ENCODE measurements at places on chromosomes 2 and 18.

GRCh38 chr2:98458667-98459380 lies 14.2 kb downstream of the INPP4A start:
- DNase-seq, result no peak

- DNase-seq, result no peak
These were observed 161.8 kb downstream of the FAM210A start for GRCh38 chr18:13564579-13564978.

DNA sequence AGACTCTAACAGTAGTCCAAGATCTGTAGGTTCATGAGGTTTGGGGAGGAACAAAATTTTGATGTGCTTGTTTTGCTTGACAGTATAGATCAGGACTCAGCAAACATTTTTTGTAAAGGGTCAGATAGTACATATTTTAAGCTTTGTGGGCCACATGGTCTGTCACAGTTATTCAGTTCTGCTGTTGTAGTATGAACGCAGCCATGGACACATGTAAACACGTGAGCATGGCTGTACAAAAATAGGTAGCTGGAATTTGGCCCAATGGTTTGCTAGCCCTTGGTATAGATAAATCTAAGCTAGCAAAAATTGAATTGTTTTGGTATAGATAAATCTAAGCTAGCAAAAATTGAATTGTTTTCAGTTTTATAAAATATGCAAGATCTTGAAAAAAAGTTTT lies 120.5 kb downstream of the HIBCH start:
- no peak for DNase-seq

DNA sequence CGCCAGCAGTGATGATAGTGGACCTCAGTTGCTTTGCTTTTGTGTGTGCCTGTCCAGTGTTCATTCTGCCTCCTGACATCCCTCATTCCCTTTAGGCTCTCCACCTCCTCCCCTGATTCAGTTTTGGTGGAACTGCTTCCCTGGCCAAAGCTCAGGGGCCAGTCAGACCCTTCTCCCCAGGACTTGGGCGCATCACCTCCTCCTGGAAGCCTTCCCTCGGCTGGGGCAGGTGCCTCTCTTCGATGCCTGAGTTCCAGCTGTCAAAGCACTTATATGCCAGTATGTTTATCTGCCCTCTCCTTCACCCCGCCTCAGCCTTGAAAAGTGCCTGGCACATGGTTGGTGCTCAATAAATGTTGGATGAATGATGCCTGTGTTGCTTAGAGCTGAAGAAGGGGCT lies 11.5 kb downstream of the NMUR1 start:
- DNase-seq, result no peak

GRCh38 chr2:89848763-89849368 lies 1157.4 kb downstream of the RPIA start:
- no peak for DNase-seq

DNA sequence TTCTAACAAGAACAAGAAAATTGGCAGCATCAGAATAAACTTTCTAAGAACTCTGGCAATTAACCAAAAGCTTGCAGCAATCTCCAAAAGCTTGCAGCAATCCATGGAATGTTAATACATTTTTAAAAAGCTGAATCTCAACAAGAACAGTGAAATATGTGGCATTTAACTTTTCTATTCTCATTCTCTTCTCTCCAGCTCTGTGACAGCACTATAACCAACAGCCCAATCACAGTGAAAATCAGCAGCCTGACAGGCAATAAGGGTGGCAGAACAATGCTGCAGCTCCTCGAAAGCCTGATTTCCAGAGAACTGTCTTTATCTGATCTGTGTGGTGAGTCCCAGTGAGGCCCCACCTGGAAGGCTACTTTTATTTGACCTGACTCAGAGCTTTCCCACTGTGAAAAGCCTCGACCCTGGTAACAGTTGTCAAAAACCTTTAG lies 60.0 kb downstream of the TMEM131 start:
- DNase-seq, result no peak

- no peak for DNase-seq
These were observed 21.0 kb downstream of the SMAD2 start for GRCh38 chr18:47909484-47909883.

DNA sequence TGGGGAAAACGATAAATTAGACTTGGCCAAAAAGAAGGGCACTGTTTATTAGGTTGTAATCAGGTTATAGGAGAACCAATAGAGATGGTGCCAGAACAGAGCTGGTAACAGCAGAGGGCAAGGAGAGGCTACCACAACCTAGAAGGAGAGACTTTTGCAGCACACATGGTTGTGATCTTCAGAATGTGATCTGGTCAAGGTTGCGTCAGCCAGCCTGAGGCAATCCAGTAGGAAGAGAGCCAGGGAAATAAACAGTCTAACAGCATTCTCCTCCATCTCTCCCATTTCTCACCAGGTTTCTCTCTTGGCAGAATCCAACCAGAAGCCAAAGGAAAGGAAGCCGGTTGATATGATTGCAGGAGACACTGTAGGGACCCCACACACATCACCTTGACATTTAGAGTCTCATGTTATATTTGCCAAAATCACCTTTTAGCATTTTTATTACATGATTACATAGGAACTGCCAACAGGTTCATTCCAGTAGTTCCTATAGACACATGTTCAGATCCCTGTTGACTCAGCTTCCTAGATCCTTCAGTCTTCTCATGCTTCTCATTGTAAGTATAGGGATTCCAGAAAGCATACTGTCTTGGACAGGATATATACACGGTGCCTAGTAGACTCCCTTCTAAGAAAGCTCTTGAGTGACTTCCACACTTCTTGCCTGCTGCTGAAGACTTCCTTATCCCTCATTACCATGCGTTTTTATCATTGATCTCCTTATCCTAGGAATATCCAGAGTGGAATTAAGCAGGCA lies 17.6 kb upstream of the SPATS2L start:
- no peak for DNase-seq

- no peak for DNase-seq
These were observed 90.5 kb downstream of the NDUFA10 start for GRCh38 chr2:239934571-239935171.

DNA sequence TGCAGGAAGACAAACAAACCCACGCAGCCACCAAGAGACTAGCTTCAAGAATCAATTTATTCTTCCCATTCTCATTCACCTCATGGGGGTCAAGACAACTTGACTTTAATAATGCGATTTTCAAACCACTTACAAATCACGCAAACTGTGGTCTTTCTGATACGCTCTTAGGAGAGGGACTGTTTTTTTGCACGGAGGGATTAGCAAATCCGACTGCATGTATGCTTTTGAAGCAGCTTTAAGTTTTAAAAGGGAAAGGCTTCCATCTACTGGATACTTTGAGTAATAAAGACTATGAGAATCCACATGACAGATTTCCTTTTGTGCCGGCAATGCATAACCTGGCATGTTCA lies 322.9 kb upstream of the KCNJ3 start:
- peak; percentile 22 for DNase-seq

DNA sequence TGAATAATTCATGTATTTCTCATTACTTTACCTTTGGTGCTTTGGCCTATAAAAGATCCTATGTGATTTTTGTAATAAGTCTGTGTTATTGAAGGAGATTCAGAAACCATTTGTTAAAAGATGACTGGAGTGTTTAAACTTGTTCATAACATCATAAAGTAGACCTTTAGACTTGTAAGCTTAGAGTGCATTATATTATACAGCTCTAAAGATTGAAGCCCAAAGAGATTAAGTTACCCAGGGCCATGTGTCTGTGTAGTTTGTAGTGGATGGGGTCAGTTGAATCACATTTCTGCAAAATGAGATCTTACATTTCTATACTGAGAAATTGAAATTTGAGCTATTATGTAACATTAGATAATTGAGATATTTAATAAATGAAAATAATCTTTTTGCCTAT lies 60.2 kb upstream of the STON1 start:
- DNase-seq, result no peak

DNA sequence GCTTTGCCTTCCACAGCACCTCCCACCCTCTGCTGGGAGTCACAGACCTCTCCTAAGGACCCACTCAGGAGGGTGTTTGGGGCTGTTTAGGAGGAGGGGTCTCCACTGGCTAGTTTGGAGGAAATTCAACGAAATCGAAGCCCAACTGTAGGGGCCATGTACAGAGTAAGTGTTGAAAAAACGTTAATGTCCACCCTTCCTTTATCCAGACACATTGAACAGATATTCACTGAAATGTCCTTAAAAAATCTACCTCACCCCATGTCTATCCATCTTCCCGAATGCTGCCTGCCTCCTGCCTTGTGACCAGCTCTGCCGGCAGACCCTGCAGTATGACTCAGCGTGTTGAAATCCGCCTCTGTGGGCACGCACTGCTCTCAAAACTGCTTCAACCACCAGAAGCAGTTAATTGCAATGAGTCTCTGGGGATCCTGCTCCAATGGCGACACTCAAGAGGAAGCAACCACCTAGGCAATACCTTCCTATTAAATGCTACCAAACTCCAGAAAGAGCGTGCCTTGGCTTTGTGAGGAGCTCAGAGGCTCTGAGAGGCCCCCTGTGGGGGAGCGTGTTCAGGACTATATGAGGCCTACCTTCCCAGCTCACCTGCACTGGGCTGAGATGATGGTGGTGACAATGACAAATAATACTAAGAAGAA lies 61.4 kb upstream of the RTN4 start:
- DNase-seq, result peak; percentile 9

DNA sequence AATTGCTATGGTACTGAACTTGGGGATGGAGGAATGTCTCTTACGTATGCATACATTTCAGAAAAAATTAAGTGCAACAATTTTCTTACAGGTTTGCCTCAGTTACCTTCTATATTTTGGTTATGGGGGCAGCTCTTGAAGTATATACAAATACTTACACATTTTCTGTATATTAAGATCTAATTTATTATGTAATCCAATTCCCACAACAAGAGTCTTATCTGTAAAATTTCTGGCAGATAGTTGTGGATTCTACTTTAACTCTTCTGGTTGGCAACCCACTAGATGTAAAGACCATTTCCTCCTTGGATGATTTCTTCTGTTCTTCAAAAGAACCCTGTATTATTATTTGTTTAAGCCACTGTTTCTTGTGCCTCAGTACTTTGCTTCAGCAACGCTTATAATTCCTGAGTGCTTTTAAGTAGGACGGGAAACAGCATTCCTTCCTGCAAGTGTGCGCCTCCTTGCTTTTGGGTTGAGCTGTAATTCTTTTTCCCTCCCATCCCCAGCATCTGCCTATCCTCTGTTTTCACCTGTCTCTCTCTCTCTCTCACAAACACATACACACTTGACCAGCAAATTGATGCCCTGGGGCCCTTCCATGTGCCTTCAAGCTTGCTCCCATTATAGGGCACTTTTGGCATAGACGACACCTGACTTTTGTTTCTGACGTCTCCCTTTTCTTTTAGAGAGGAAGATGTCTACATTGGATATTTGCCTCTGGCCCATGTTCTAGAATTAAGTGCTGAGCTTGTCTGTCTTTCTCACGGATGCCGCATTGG lies 61.4 kb downstream of the ACSL3 start:
- no peak for DNase-seq

DNA sequence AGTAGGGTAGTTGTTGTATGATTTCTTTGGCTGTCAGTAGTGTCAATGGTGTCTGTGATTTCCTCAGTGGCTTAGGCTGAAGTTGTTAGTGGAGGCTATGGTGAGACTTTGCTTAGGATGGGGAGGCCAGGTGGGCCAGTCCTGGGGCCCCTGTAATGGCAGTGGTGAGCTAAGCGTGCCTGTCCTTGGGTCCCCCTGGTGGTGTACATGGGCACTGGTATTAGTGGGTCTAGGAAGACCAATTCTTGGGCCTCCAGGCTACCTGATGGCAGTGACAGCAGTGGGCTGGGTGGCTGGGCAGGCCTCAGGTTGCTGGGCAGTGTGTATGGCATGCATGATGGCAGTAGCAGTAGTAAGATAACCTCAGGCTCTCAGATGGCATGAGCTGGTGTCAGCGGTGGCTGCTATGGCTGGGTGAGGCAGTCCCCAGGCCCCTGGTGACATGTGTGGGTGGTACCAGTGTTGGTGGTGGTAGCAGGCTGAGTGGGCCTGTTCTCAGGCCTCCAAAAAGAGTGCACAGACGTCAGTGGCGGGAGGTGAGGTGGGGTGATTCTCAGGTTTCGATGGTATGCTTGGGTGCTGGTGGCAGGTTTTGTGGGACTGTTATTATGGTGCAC lies 103.2 kb downstream of the KLHL14 start:
- no peak for DNase-seq

- no peak for DNase-seq
These were observed 291.8 kb upstream of the TNP1 start for GRCh38 chr2:217151509-217152206.

- no peak for DNase-seq
These were observed 16.4 kb downstream of the SLC66A2 start for GRCh38 chr18:79935098-79935480.

- DNase-seq, result no peak
These were observed 156.4 kb upstream of the KLHL14 start for GRCh38 chr18:32929213-32929612.

DNA sequence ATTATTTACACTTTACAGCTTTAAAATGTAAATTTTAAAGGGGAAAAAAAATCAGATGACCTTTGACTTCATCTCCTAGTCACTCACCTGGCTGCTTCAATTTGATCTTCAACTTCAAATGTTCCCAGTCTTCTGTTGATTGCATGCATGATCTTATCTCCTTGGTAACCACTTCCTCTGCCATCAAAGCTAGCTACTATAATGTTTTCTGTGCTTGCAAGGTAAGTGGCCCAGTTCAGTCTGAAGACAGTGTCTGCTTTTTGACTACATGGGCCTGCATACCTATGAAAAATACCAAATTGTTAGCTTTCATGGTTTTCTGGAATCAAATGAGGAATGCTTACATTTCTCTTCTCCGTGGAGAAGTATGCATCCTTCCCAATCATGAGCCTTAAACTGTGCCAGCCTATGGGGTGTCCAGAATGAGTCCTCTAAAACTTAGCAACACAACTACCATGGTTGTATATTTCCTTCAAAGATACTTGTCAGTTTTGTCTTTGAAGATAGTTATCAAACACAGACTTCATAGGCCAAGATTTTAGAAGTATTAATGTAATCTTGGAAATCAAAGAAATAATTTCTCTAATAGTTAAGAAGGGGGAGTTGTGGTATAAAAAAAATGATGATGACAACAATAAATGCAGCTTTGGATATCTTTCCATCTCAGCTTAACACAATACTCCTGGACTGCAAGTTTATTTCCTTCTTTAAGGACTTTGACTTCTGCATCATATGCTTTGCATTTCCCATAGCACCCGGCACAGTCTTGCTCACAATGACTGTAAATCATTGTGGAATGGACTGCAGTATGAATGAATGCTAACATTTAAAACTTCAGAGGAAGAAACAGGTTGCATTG lies 62.1 kb downstream of the DPP4 start:
- DNase-seq, result no peak

DNA sequence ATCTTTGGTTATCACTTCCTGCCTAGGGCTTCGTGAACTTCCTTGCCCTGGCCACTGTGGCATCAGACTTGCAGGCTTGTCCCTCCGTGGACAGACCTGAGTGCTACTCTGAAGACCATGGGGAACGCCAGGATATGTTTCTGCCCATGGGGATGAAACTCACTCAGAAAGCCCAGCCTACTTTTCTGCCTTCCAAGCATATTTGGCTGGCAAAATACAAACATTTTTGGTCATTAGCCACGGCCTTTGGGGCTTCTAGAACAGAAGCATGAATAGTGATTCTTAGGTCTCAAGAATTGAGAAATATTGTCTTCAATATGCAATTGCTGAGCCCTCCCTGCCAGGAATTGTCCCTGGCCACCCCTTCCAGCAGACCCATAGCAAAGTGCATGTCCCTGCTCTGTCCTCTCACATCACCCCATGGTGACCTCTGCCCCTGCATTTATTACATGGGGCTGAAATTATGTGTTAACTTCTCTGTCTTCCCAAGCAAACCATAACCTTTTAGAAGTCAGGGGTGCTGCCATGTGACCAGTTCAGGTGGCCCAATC lies 152.4 kb downstream of the OSR1 start:
- no peak for DNase-seq

Data from epithelial cell of proximal tubule (primary cell).